ENCODE measurements at places on chromosomes 16 and 17.

GRCh38 chr17:41178341-41178740, 320 bp upstream of the KRTAP4-2 start:
- DNase-seq: no peak

- no peak for DNase-seq
Observed at GRCh38 chr17:9557161-9557755, 18.4 kb downstream of the STX8 start.

DNA sequence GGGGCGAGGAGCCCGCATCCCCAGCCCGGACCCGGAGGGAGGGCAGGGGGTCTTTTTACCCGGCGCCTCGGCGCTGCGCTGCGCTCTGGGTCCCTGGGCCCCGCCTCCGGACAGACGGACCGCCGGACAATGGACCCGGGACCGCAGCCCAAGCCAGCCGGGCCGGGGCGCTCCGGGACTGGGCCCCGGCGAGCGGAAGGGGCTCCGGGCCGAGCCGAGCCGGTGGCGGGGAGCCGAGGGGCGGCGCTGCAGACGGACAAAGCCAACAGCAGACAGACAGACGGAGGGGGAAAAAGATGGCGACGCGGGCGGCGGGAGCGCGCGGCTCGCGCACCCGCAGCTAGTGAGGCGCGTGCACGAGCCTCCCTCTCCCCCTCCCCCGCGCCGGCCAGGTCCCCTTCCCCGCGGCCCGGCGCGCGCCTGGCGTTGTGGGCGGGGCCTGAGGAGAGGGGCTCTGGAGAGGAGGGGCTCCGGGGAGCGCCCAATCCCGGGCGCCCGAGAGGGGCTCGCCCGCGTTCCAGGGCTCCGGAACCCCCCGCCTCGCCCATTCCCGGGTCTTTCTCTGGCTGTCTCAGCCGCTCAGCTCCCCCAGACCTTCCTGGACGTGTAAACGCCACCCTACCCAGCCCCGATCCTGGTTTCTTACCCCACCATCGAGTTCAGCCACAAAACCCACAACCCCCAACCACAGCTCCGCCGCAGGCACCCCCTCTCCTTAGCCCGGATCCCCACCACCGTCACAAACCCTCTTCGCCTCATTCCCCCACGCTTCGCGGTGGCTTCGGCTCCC, at the start of gene ZNF821:
Gene ZNF821, minus strand, starts transcription at position 334 of the 790 bp plus-strand sequence. CDS start 4,236 bp downstream, outside the sequence.
- peak; percentile 52 for DNase-seq

GRCh38 chr17:66777689-66778225, 57.2 kb upstream of the CACNG5 start:
- no peak for DNase-seq

DNA sequence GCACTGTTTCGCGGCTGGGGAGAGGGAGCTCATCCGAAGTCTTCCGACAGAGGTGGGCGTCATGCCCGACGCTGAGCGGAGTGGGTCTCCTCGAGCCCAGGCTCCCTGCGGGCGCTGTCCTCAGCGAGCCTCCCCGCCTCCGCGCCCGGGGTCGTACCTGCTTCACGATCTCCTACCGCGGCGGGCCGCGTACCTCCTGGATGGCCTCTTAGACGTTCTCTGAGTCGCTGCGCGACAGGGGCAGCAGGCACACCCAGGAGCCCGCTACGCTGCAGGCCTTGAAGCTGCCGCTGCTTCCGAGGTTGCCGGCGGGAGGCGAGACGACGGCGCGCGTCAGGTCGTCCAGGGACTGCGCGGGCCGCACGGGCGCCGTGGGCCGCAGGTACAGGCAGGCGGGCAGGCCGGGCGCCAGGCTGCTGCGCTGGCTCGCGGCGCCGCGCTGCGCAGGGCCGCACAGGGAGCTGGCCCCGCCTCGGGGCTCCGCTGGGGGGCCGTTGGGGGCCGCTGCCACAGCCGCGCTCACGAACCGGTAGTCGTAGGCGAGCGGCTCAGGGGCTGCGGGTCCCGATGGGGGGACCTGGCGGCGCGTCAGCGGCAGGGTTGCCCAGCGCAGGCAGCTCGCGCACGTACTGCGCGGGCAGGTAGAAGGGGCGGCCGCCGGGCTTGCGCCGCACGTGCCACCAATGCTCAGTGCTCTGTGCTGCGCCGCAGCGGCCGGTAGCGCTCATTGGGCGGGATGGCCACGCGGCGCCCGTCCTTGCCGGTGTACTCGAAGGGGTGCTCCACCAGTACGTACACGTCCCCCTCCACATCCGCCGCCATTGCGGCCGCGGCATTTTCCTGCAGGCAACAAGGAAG, 116.4 kb upstream of the SMURF2 start:
- DNase-seq: no peak

- no peak for DNase-seq
Observed at GRCh38 chr17:65587534-65588180, 26.2 kb upstream of the AXIN2 start.

Data from stimulated activated CD8-positive, alpha-beta memory T cell treated with anti-CD3 and anti-CD28 coated beads, Interleukin-4, amount 100 ng/mL, for 4 hours (primary cell).